ENCODE measurements at places on chromosomes 2 and 18. TPM values are rescaled to one million over a fixed set of nuclear protein-coding genes. Genes with fewer than 3 reads are reported as not detected.

Gene RGPD3
- total RNA-seq = 1.0 TPM

GRCh38 chr2:150889141-150889540 is 372.5 kb downstream of the RBM43 start:
- no peak for DNase-seq

- DNase-seq = no peak
Observed at GRCh38 chr18:59646963-59647307, 50.3 kb downstream of the CCBE1 start.

- DNase-seq = no peak
Observed at GRCh38 chr2:6929196-6929819, 12.1 kb downstream of the RNF144A start.

Gene TUBA4B
- not detected for total RNA-seq

- DNase-seq = no peak
Observed at GRCh38 chr18:34339155-34339554, 114.4 kb upstream of the NOL4 start.

GRCh38 chr2:72036173-72036545 is 111.5 kb downstream of the CYP26B1 start:
- DNase-seq = no peak

GRCh38 chr2:32260376-32260775 is 4.3 kb downstream of the NLRC4 start:
- DNase-seq = no peak

Gene IL1B
- 1.6 TPM for total RNA-seq

- no peak for DNase-seq
Observed at GRCh38 chr2:46984642-46985476, 69.3 kb upstream of the MCFD2 start.

GRCh38 chr18:13605901-13606300 is 120.5 kb downstream of the FAM210A start:
- DNase-seq = no peak
